Stimulated activated CD4-positive, alpha-beta T cell treated with anti-CD3 and anti-CD28 coated beads, Interleukin-4, amount 100 ng/mL, for 1 hour (primary cell): ENCODE measurements at places on chromosomes 5 and 9.

- DNase-seq = no peak
Observed at GRCh38 chr9:82580921-82581320, 482.0 kb downstream of the RASEF start.

DNA sequence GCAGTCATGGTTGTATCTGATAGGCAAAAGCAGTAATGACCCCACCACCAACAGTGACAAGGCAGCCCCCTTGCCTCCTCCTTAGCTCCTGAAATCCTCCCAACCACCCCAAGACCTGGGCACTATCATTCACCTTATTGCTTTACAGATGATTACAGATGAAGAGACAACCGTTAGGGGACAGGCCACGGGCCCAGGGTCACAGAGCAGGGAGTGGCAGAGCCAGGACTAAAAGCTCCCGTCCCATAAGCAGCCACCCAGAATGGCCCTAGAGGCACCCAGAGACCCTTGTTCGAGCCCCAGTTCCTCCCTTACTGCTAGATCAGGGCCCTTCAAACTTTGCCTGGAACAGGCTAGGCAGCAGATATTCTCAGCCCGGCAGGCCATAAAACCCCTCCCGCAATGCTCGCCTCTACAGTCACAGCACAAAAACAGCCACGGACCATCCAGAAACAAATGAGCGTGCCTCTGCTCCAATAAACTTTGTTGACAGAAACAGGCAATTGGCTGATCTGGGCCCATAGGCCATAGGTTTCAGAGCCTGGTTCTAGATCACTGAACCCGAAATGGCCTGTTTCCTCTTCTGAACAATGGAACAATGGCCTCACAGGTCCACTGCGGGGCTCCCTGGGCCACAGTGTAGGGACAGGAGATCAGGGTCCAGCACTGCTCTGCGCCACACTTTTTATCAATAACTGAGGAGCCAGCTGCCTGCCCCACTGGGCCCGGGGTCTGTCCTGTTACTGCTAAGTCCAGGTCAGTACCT lies 67.0 kb downstream of the LRSAM1 start:
- no peak for DNase-seq

DNA sequence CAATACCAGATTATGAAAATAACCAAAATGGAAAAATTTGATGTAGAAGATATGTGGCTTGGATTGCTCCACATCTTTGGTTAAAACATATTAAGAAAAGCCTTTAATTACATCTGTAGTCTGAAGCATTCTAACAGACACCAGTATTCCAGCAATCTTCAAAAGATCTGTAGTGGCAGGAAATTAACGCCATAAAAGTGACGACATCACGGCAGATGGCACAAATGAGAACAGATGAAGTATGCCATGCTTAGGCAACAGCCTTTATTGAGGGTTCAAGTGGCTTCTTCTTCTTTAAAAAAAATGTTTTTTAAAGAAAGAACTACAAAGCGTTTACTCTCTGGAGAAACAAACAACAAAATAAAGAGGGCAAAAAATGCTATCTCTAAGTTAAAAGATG lies 164.2 kb downstream of the MEF2C start:
- DNase-seq = no peak

- no peak for DNase-seq
Observed at GRCh38 chr5:42629284-42629683, 127.3 kb upstream of the CCDC152 start.

GRCh38 chr5:4906786-4907185 lies 233.3 kb upstream of the ADAMTS16 start:
- DNase-seq = no peak

GRCh38 chr5:54455413-54456157 lies at the start of gene HSPB3:
Gene HSPB3, plus strand, starts transcription at chr5:54455699. Its CDS starts 91 bp downstream, at chr5:54455790.
- DNase-seq = no peak

- no peak for DNase-seq
Observed at GRCh38 chr5:31273631-31274378, 80.3 kb downstream of the CDH6 start.

- DNase-seq = no peak
Observed at GRCh38 chr9:655875-656274, 185.6 kb upstream of the DMRT1 start.

GRCh38 chr5:132788508-132788907 lies 11.5 kb upstream of the SEPTIN8 start:
- no peak for DNase-seq

- no peak for DNase-seq
Observed at GRCh38 chr5:128358826-128359225, 179.2 kb downstream of the FBN2 start.

DNA sequence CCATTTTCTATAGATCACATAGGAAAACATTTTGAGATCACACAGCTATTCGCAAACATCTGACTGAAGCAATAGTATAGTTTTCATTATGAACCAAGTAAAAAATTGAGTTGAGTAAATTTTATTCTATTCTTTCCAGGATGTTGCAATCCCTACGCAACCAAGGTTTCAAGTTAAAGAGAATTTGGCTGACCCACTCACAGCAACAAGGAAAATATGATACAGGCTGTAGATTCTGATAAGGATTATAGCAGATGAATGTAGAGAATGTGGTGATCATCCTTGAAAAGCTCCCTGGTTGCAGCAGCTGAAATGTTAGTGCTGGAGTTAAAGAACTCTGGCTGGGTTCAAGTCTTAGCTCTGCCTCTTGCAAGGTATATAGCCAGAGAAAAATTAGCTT lies 4.7 kb downstream of the ABCA1 start:
- no peak for DNase-seq

DNA sequence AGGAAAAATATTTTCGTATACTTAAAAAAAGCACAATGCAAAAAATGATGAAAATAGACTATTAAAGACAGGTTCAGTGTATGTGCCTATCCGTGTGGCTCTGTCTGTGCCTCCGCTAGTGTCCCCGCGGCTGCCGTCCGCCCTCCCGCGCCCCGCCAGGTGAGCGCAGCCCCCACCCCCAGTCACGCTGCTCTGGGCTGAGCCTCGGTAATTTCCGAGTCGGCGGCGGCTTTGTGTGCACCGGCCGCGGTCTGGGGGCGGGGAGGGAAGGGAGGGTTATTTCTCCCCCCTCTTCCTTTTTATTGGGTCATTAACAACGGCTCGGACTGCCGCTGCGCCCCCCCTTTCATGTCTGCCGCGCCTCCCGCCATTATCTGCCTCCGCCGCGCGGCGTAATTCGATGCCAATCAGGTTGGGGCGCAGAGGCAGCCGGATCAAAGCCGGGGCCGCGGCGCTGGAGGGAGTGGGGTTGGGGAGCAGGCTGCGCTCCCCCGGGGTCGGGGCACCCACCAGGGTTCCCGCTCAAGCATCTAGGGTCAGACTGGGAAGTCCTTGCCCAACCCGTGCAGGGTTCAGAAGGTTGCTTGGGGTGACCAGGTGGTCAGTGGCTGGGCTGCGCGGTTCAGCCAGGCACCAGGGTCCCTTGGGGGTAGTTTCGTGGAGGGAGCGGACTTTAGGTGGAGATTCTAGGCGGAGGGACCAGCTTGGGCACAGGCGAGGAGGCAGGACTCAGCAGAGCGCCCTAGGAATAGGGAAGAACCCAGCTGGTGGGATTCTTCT lies 39.5 kb upstream of the PSD2 start:
- no peak for DNase-seq

DNA sequence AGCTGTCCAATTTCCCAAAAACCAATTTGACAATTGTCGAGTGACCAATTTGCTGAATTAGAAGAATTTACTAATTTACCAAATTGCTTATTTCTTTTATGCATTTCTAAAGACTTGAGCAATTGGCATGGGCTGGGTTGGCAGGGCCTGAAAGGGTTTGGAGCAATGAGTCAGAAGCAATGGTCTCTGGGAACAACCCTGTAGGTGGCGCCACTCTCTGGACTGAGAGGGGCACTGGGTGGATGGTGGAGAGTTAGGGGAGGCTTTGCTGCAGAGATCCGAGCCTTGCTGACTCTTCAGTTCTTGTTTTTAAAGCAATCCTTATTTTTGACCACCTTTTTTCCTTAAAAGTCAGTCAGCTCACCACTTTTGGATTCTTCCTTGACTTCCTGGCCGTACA lies 71.5 kb upstream of the RPS23 start:
- DNase-seq = peak; percentile 30

DNA sequence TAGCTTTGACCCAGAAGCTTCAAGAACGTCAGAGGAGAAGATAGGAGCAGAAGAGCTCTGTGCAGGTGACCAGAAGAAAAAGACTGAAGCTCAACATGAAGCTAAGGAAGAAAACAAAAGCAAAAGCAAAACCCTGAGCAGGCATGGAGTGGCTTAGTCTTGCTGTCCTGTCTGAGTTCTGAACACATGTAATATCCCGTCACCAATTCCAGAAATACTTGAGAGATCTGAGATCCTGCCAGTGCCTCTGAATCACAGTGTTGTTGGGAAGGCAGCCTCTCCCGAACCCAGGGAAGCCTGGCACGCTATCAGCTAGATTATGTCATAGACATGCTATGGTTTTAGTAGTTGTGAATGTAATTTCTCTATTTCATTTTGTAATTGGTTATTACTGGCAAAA lies 235.7 kb downstream of the ICE1 start:
- DNase-seq = no peak
